ENCODE measurements at places on chromosomes 2 and 18.
A peak's percentile ranks its signal among the peaks of the same experiment; 100 is the strongest.

DNA sequence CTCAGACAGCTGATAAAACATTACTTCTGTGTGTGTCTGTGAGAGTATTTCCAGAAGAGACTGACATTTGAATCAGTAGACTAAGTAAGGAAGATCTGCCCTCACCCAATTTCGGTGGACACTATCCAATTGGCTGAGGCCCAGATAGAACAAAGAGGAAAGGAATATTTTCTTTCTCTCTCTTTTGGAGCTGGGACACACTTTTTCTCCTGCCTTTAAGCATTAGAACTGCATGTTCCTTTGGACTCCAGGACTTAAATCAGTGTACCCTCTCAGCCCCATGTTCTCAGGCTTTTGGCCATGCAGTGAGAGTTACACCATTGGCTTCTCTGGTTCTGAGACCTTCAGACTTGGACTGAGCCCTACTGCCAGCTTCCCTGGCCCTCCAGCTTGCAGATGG is 3.3 kb upstream of the SRBD1 start:
- no peak overlapping the region for H3K27ac ChIP-seq
- no peaks in the 10 kb centered on the region for H3K36me3 ChIP-seq
- H3K4me3 ChIP-seq: no peak overlapping the region
- no peak for ATAC-seq

DNA sequence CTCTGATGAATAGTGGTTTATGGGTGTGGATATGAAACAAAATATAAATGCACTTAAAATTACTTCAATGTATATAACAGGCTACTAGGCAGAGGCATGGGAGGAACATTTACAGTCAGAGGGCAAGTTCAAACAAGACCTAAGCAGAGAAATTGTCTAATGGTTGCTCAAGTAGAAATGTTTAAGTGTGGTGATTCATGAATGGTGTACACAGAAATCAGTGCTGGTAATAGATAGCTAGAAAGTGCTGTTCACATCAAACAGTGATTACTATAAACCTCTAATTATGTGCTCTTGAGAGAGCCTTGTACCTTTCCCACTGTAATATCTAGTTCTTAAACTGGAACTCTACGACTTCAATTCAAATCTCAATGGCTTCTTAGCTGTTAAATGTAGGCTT is 485.1 kb downstream of the NRXN1 start:
- no peaks in the 10 kb centered on the region for H3K4me1 ChIP-seq
- no peak for ATAC-seq
- H3K27ac ChIP-seq: no peak overlapping the region
- no peaks in the 10 kb centered on the region for H3K36me3 ChIP-seq
- no peaks in the 10 kb centered on the region for H3K27me3 ChIP-seq

DNA sequence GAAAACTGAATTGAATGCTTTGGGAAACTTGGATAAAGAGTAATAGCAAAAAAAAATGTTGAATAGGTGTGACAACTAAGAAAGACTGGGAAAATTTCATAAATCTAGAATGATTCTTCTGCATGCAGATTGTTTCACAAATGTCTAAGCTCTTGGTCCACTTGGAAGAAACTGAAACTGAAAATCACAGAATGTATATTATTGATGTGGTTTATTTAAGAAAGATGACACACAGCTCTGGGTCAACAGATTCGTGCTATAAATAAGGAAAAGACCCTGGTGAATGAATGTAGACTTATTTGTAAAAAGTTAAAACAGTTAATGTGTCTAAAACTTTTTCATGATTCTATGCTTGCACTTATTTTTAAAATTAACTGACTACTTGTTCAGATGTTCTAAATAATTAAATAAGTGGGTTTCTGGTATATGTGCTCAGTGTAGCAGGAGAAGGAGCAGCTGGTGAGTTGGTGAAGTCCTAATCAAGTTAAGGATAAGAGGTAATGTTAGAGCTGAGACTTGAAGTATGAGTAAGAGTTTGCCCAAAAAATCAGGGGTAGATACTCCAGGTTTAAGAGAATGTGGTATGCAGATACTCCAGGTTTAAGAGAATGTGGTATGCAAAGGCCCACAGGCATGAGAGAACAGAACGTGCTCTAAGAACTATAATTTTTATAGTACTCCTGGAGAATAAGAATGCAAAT is 24.5 kb downstream of the UGP2 start:
- H3K27ac ChIP-seq: peak overlapping the region; percentile 67
- H3K4me1 ChIP-seq: peaks cover 28% of the 10 kb centered on the region
- peaks cover 83% of the 10 kb centered on the region for H3K36me3 ChIP-seq
- peak; percentile 56 for ATAC-seq
- no peaks in the 10 kb centered on the region for H3K27me3 ChIP-seq

DNA sequence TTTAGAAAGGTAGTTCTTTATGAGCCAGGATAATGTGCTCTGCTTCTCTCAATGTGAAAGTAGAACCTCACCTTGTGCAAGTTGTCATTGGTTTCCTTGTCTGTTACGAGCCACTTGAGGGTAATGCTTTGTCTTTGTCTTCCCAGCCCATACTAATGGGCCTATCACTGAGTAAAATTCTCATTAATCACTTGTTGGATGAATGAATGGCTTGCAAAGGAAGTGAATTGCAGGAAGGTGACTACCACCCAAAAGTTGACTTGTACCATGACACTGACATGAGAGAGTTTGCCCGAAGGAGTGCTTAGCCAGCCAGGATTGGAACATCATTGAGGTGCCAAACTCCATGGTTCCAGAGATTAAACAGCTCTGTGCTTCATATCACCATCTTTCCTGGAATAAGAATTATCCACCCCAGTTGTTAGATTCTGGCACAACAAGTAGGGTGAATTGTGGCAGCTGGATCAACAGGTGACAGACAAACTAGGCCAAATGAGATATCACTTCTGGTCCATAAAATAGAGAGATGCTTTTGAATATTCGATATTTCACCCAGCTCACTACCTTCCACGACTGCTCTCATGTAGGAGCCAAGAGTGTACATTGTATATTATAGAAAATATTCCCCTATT is 20.5 kb upstream of the CD28 start:
- peaks cover 16% of the 10 kb centered on the region for H3K4me1 ChIP-seq
- ATAC-seq: no peak
- H3K27ac ChIP-seq: no peak overlapping the region
- H3K36me3 ChIP-seq: no peaks in the 10 kb centered on the region
- no peak overlapping the region for H3K4me3 ChIP-seq
- H3K27me3 ChIP-seq: no peaks in the 10 kb centered on the region

DNA sequence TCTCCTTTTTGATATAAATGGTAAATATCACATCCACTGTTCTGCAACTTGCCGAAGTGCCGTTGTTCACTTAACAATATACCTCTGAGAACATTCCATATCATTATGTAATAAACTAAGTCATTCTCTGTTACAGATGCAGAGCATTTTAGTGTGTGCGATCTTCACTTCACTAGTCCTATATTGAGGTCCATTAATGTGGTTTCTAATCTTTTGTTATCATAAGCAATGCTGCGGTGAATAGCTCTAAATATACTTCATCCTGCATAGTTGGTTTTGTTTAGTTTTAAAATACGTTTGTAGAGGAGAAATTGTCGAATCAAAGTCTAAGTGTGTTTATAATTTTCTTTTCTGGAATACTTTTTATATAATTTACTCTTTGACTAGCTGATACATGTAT is 280.3 kb upstream of the TRIB2 start:
- H3K4me1 ChIP-seq: peaks cover 9% of the 10 kb centered on the region
- ATAC-seq: no peak
- H3K4me3 ChIP-seq: no peak overlapping the region
- no peak overlapping the region for H3K27ac ChIP-seq
- H3K27me3 ChIP-seq: no peaks in the 10 kb centered on the region

DNA sequence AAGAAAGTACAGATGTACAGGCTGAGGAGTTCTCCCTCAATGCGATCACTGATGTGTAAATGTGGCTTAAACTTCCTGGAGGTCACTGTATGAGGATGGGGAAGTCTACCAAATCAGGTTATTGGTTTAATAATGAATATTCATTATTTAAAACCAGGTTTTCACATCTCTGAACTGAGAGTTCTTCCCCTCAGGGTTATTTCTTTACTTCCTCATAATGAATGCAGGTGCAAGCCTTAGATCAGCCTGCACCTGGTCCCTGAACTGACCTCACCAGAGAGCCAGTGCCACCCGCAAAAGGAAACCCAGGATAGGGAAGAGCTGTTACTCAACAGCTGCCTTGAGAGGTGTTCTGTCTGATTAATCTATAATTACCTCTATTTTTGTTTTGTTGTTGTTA is 369.0 kb downstream of the EPHA4 start:
- H3K4me3 ChIP-seq: no peak overlapping the region
- no peak for ATAC-seq
- H3K36me3 ChIP-seq: no peaks in the 10 kb centered on the region
- no peaks in the 10 kb centered on the region for H3K4me1 ChIP-seq
- H3K27me3 ChIP-seq: peaks cover 4% of the 10 kb centered on the region

DNA sequence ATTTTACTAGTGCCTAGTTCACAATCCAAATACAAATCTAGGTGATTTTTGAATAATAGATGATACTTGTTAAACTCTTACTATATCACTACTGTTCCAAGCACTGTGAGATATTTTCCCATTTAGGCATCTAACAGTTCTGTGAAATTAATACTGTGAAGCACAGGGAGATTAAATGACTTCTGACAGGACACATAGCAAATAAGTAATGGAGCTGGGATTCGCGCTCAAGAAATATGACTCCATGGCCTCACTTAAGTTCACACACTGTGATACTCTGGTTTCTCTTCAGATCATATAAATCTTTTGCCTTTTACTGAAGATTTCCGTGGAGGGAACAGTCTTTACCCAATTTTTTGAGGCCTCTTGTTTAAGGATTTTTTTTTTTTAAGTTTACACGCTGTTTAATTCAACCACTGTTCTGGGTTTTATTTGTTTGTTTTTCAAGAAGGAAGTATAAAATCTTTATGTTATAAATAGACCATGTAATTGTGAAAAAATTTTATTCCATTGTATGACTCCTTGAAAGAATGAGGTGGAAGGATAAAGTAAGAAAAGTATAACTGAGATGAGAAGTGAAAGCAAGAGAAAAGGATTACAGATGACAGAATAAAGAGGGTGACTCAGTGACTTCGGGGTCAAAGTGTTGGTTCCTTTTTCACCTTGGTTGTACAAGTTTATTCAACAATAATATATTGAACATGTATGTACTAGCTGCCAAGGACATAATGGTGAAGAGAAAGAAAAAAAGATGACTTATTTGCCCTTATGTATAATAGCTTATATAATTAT is 30.2 kb downstream of the RBM45 start:
- H3K36me3 ChIP-seq: no peaks in the 10 kb centered on the region
- ATAC-seq: no peak
- peaks cover 11% of the 10 kb centered on the region for H3K27me3 ChIP-seq
- no peak overlapping the region for H3K4me3 ChIP-seq

- no peaks in the 10 kb centered on the region for H3K36me3 ChIP-seq
- no peaks in the 10 kb centered on the region for H3K27me3 ChIP-seq
- ATAC-seq: no peak
- H3K4me3 ChIP-seq: no peak overlapping the region
- H3K4me1 ChIP-seq: no peaks in the 10 kb centered on the region
- H3K27ac ChIP-seq: no peak overlapping the region
These were observed 660.7 kb downstream of the DSC3 start for GRCh38 chr18:30381826-30382225.

GRCh38 chr2:10240911-10241610 is 61.6 kb upstream of the HPCAL1 start:
- H3K4me1 ChIP-seq: no peaks in the 10 kb centered on the region
- H3K36me3 ChIP-seq: no peaks in the 10 kb centered on the region
- no peak overlapping the region for H3K27ac ChIP-seq
- no peak for ATAC-seq
- H3K27me3 ChIP-seq: no peaks in the 10 kb centered on the region

- H3K27ac ChIP-seq: peak overlapping the region; percentile 93
- H3K27me3 ChIP-seq: no peaks in the 10 kb centered on the region
- H3K4me3 ChIP-seq: peak overlapping the region; percentile 92
- peaks cover 90% of the 10 kb centered on the region for H3K36me3 ChIP-seq
These were observed 393 bp downstream of the IL1R1 start for GRCh38 chr2:102142829-102143449.

DNA sequence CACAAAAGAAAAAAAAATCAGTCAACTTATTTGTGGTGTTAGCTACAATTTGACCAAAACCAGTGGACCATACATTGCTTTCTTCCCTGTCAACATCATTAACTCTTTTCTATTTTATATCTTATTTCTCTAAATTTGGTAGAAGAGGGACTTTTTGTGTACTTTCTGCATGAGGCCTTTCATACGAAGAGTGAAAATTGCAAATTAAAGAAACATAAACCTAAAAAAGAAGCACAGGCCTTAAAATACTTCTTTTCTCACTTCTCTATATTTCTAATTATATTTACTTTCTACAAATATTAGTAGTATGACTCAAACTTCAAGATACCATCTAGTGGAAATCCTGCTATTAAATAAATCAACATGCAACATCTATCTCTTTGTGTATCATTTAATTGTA is 1073.4 kb upstream of the ZEB2 start:
- no peaks in the 10 kb centered on the region for H3K27me3 ChIP-seq
- H3K27ac ChIP-seq: no peak overlapping the region
- no peak for ATAC-seq
- no peaks in the 10 kb centered on the region for H3K36me3 ChIP-seq
- no peak overlapping the region for H3K4me3 ChIP-seq
- H3K4me1 ChIP-seq: no peaks in the 10 kb centered on the region

- peaks cover 21% of the 10 kb centered on the region for H3K27me3 ChIP-seq
- H3K36me3 ChIP-seq: no peaks in the 10 kb centered on the region
- H3K27ac ChIP-seq: no peak overlapping the region
- no peak overlapping the region for H3K4me3 ChIP-seq
These were observed 152.3 kb downstream of the PRPF40A start for GRCh38 chr2:152564754-152565551.

DNA sequence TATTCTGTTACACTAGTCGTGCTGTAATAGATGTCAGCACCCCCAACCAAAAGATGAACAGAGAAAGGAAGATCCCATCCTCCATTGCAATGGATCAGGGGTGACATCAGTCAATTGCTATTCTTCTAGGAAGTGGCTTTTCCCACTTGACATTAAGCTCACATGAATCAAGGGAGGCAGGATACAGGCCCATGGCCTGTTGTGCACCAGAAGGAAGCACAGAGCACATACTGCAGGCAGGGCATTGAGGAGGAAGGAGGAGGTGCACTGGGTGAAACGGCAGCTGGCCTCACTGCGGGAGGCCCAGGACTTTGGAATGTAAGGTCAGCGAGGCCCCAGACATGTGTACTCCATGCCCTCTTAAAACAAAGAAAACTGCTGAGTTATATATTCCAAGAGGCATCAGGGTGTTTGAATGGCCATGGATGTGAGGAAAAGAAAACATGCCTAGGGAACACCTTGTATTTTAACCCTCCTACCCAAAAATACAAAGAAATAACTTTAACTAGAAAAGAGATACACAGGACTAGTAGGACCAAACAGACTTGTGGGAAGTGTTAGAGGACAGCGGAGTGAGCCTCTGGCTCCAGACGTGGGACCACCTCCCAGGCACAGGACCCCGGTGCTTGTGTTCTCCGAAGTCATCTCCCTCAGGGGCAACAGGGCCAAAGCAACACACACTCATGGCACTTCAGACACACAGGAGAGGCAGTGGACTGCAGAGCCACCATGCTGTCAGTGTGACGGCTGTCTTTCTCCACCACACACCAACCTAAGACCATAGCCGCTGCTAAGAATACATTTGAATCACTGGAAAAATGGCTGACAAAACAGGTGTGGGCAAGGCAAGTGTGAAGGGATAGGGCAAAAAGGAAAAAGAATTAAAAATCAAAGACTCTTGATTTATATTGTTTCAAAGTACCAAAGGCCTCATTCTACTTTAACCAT is 51.4 kb upstream of the RIOK3 start:
- H3K4me3 ChIP-seq: no peak overlapping the region
- H3K4me1 ChIP-seq: no peaks in the 10 kb centered on the region
- H3K27ac ChIP-seq: no peak overlapping the region
- no peaks in the 10 kb centered on the region for H3K36me3 ChIP-seq
- no peak for ATAC-seq
- no peaks in the 10 kb centered on the region for H3K27me3 ChIP-seq
